ENCODE measurements at places on chromosomes 5 and 9. TPM values are rescaled to one million over a fixed set of nuclear protein-coding genes. Genes with fewer than 3 reads are reported as not detected.
A peak's percentile ranks its signal among the peaks of the same experiment; 100 is the strongest.

DNA sequence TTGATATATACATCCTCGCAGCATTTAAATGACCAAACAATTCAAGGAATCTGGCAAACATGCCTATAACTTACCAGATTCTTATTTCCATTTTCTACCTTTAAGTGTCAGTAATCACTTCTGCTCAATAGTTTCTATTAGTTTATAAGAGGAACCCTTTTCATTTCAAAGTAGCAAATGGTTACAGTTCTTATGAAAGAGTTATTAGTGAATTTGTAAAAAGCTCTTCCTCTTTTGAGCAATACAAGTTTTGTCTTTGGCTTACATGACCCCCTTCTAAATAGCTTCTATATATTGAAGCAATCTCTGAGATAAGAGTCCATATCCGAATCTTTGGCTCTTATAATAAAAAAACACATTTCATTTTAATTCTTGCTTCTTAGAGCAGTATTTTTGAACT lies 42.0 kb downstream of the ELL2 start:
- DNase-seq: no peak
- no peak overlapping the region for H3K4me3 ChIP-seq
- H3K4me1 ChIP-seq: peaks cover 95% of the 10 kb centered on the region
- H3K36me3 ChIP-seq: peaks cover 47% of the 10 kb centered on the region
- H3K27me3 ChIP-seq: no peaks in the 10 kb centered on the region
- no peak overlapping the region for H3K27ac ChIP-seq

- no peaks in the 10 kb centered on the region for H3K27me3 ChIP-seq
- no peak overlapping the region for H3K4me3 ChIP-seq
- H3K27ac ChIP-seq: peak overlapping the region; percentile 76
Measured at GRCh38 chr9:76401580-76402354, 7.5 kb upstream of the RFK start.

DNA sequence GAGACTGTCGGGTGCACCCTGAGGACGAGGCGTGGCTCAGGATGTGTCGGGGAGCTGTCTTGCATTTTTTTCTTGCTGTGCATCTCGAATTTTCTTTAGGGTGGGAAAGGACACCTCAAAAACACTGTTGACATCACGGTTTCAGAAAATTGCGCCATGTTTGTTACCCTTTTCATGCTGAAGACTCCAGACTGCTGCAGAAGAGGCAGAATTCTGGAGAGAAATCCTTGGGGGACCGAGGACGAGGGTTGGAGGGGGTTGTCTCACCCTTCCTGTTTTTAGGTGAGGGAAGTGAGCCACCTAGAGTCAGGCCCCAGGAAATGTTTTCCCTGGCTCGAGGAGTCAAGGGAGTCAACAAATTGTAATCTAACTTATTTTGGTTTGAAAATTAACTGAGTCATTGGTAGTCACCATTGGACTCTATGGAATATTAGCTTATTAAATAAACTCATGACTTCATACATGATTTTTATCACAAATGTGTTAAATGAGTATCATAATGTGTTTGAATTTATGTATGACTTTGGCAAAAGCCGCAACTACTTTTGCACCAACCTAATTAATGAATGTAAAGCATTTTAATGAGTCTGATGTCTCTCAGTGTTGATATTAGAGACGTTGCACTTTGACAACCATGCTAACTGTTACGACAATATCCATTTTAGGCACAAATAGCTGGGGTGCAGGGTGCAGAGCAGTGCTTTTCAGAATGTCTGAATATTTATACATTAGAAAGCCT lies 724 bp upstream of the LYSMD3 start:
- H3K4me1 ChIP-seq: peaks cover 30% of the 10 kb centered on the region
- peak overlapping the region; percentile 97 for H3K4me3 ChIP-seq
- no peaks in the 10 kb centered on the region for H3K36me3 ChIP-seq
- H3K27ac ChIP-seq: peak overlapping the region; percentile 52
- peaks cover 4% of the 10 kb centered on the region for H3K27me3 ChIP-seq

The EMB gene
- total RNA-seq: not detected

The NIPAL4 gene
- not detected for total RNA-seq

DNA sequence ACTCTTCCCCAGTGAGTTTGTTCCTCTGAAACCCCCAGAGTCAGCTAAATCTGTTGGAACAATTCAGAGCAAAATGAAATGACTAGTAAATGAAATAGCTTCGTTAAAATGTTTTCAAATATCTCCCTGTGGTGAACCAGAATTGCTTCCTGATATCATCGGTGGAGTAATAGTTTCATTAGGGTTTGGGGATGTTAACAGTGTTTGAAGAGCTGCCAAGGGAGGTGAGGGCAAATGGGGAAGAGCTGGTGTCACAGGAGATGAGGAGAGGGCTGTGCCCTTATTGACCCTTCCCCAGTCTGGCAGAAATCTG lies 4.3 kb upstream of the C7 start:
- no peaks in the 10 kb centered on the region for H3K36me3 ChIP-seq
- H3K27me3 ChIP-seq: no peaks in the 10 kb centered on the region
- no peak overlapping the region for H3K4me3 ChIP-seq

- no peaks in the 10 kb centered on the region for H3K27me3 ChIP-seq
- no peaks in the 10 kb centered on the region for H3K4me1 ChIP-seq
- H3K27ac ChIP-seq: no peak overlapping the region
Measured at GRCh38 chr9:113770396-113770795, 105.7 kb upstream of the ZNF618 start.

The LHX3 gene
- total RNA-seq: not detected

The GABRG2 gene
- total RNA-seq: not detected

The PANK3 gene
- 69.5 TPM for total RNA-seq

- peak overlapping the region; percentile 62 for H3K27ac ChIP-seq
- H3K4me3 ChIP-seq: no peak overlapping the region
- peaks cover 48% of the 10 kb centered on the region for H3K4me1 ChIP-seq
- H3K27me3 ChIP-seq: no peaks in the 10 kb centered on the region
Measured at GRCh38 chr9:71725590-71726338, 42.5 kb downstream of the CEMIP2 start.

The FNIP1 gene
- 39.7 TPM for total RNA-seq

DNA sequence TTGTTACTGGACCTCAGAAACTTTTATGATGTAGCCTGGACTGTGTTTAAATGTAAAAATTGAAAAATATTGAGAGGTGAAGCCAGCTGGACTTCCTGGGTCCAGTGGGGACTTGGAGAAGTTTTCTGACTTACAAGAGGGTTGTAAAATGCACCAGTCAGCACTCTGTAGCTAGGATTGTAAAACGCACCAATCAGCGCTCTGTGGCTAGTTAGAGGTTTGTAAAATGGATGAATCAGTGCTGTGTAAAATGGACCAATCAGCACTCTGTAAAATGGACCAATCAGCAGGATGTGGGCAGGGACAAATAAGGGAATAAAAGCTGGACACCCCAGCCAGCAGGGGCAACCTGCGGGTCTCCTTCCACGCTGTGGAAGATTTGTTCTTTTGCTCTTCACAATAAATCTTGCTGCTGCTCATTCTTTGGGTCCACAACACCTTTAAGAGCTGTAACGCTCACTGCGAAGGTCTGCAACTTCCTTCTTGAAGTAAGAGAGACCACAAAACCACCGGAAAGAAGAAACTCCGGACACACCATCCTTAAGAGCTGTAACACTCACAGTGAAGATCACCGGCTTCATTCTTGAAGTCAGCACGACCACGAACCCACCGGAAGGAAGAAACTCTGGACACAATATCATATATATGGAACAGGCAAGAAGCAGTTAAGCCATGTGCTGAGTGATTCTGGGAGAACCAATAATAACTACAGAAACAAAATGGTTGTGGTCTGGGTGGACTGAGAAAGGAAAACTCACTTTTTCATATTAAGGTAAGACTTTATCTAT lies 201.3 kb downstream of the GABRG2 start:
- H3K4me3 ChIP-seq: no peak overlapping the region
- no peaks in the 10 kb centered on the region for H3K4me1 ChIP-seq
- H3K36me3 ChIP-seq: no peaks in the 10 kb centered on the region
- H3K27ac ChIP-seq: no peak overlapping the region
- no peaks in the 10 kb centered on the region for H3K27me3 ChIP-seq

All from HepG2 (cell line).